ENCODE measurements at places on chromosomes 1 and 21. TPM values are rescaled to one million over a fixed set of nuclear protein-coding genes. Genes with fewer than 3 reads are reported as not detected.

GRCh38 chr21:31505975-31506374 is 153.5 kb upstream of the SOD1 start:
- no peak for DNase-seq

FASLG gene
- total RNA-seq: 1.2 TPM

GRCh38 chr1:202567738-202568137 is 142.5 kb downstream of the SYT2 start:
- no peak for DNase-seq

DNA sequence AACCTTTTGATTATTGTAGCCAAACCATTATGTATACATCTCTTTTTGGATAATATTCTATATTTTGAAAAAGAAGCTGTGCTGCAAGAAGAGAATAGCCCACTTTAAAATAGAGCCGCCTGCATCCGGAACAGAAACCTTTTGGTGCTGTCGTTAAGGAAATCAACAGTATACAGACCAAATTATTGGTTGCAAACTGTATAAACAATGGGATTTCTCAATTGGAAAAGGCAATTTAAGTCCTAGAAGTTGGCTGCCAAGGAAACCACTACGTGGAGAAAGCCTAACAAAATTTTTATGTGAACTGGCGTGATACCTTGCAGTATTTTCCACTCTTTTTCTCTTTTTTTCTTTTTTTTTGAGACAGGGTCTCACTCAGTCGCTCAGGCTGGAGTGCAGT is 25.8 kb downstream of the DESI2 start:
- DNase-seq: no peak

GRCh38 chr1:230572121-230573105 is 69.9 kb upstream of the COG2 start:
- DNase-seq: peak; percentile 49

DNA sequence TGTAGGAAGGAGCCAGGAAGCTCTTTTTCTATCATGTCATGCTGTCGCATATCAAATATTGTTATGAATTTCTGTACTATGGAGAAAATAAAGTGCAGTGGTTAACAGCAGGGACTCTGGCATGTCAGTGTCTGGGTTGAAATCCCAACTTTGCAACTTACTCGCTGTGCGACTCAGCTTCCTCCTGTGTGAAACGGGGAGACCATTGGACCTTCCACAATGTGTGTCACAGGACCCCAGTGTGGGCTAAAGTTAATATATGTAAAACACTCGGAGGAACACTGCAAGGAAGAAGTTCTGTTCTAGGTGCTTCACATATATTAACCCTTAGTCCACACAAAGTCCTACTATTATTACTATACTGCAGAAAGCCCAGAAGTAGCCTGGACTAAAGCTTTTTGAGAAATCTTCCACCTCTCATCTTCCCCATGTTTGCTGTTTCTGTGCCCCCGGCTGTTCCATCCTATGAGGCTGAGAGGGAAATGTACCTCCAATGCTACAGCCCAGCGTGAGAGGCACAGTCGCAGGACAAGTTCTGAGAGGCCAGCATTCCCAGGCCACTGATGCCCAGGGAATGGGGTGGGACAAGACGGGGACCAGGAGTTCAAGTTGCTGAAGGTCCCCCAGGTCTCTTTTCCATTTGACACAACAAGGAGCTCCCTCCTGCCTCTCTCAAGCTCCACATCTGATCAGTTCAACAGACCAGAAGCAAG is 1.9 kb downstream of the CHIT1 start:
- DNase-seq: no peak

SOX13 gene
- 57.8 TPM for total RNA-seq

DNA sequence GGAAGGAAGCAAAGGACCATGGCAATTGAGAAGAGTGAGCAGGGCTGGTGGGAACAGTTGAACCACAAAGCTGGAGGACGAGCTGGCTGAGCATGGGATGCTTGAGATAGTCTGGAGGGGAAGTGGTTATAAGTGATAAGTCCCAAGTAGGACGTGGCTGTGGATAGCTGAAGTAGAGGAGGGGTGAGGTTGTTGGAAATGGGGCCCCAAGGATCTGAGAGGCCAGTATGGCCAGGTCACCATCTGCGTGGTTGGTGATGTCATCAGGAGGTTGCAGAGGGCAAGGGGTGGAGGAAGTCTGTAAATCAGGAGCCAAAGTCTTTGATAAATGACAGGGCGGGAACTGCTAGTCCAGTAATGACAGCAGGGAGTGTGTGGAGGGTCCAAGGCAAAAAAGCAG is 11.0 kb upstream of the REN start:
- DNase-seq: no peak

DNA sequence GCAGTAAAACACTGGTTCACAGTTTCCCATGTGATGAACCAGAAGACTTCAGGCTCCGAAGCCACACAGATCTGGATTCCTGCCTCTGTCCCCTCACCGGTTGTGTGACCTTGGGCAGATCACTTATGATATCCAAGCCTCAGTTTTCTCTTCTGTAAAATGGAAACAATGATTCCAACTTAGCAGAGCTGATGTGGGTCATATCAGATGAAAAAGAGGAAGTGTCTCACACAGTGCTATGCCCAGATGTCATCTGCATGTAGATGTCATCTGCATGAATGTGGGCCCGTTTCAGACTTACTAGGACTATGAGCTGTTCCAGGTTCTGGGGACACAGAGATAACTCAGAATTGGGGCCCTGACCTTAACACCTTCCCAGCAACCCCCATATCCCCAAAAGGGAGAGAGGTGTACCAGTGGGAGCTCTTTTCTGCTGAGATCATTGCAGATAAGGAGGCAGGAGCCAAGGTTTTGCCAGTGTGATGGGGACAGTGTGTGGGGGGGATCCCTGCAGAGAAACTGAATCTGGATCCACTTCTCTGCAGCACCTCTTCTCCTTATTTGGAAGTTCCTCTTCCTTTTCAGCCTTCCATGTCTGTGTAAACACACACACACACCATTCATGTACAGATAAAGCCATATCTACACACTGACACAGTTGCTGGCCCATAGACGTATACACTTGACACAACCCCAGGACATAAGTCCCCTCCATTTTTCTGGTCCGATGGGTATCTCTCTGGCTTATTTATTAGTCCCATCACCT is 5.0 kb upstream of the ADGRB2 start:
- DNase-seq: no peak

LPAR3 gene
- total RNA-seq: 5.7 TPM

COL11A1 gene
- total RNA-seq: 0.56 TPM

DNA sequence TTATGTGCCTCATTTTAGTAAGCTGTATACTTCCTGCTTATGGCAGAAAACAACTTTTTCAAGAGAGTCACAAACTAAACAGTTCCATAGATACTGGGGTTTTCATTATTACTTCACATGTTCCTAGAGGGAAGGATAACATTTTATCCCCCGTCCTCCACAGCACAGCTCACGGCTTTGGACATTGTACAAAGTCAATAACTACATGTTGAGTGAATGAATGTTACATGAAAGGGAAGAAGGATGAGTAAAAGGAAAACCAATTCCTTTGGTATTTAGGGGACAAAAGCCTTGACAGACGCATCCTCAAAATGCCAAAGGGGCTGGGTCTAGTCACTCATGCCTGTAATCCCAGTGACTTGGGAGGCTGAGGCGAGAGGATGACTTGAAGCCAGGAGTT is 14.8 kb downstream of the PI4KB start:
- no peak for DNase-seq

CELSR2 gene
- 7.2 TPM for total RNA-seq

DNA sequence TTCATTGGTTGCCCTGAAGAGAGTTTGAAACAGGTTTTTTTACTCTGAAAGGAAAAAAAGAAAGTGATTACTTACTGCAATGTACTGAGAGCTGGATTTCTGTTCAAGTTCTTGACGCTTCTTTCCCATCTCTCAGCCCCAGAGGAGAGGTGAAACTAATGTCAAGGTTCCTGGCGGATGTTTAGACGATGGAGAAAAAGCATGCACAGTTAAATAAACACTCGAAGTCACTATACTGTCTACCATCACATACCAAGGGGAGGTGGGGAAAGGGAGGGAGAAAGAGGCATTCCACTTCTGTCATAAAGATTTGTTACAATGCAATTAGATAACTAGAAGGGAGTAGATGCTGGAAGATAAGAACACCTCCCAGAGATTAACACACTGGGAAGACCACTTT is 177.0 kb upstream of the TNR start:
- DNase-seq: no peak

S100A12 gene
- 54.9 TPM for total RNA-seq

DNA sequence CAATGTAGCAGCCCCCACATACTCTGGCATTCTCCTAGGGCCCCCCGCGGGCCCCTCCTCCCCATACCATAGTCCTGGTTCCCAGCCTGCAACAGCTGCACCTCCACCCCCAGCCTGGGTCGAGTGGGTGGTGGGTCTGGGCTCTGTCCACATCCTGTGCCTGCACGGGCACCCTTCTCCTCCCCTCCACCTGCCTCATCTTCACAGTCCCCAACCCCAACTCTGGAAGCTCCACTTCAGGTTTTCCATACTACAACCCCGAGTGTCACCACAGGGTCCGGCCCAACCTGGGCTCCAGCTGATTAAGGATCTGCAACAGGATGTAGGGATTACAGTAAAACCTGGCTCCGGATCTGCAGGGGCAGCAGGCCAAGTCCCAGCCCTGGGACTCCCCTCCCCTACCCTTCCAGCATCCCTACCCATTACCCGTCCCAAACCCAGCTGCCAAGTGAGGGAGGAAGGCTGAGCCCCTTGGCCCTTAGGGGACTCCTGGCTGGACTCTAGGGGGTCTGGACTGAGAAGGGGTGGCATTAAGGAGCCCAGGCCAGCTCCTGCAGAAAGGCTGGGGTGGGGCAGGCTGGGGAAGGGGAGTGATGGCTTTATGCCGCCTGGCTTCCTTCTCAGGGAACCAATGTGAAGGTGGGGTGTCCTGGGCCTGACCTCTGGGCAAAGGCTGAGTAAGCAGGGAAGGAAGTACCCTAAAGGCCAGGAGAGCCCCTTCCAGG is 116.8 kb downstream of the CASZ1 start:
- DNase-seq: no peak

GRCh38 chr1:172324086-172324485 is 96.4 kb upstream of the C1orf105 start:
- no peak for DNase-seq

GRCh38 chr1:235979176-235979575 is 85.7 kb downstream of the NID1 start:
- DNase-seq: no peak

DNA sequence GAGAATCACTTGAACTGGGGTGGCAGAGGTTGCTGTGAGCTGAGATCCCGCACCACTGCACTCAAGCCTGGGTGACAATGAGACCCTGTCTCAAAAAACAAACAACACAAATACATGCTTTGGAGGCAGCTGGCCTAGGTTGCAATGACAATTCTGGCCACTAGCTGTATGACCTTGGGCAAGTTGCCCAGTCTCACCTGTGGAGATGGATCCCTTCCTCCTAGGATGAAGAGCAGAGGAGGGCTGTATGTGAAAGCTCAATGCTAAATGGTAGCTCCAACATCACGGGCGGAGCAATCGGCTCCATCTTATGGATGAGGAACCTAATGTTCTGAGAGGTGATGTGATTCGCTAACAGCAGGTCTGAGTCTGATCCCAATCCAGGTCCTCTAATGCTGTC is 20.6 kb downstream of the ADORA1 start:
- DNase-seq: peak; percentile 11

GPR3 gene
- 0.18 TPM for total RNA-seq

DNA sequence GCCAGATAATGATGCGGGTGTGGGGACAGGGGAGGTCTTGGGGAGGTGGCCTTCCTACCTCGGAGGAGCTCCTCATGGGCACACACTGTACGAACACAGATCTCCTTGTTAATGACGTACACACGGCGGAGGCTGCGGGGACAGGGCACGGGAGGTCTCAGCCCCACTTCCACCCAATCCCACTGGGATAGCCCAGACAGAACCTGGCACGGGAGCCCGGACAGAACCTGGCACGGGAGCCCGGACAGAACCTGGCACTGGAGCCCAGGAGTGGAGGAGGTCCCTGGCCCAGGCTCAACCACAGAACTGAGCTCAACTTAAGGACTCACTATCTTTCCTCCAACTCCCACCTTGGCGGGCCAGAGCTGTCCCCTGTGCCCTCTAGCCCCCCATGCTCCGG is 5.2 kb downstream of the MFAP2 start:
- no peak for DNase-seq

- DNase-seq: no peak
These were observed 91.2 kb downstream of the SLC45A1 start for GRCh38 chr1:8409106-8409505.

Data from lower lobe of right lung (tissue), 2 donors.